Caco-2 (cell line): ENCODE measurements at places on chromosomes 12 and 14.

GRCh38 chr12:6827982-6828780 lies at the start of gene P3H3:
Gene P3H3, plus strand, starts transcription at chr12:6828407. Its CDS starts 34 bp downstream, at chr12:6828441.
- peaks cover 18% of the 10 kb centered on the region for H3K4me1 ChIP-seq
- H3K27ac ChIP-seq: peak within 1 kb of the TSS; percentile 95
- DNase-seq: peak; percentile 63
- H3K36me3 ChIP-seq: no peaks in the 10 kb centered on the region; the same call in 1 of the 2 replicates

DNA sequence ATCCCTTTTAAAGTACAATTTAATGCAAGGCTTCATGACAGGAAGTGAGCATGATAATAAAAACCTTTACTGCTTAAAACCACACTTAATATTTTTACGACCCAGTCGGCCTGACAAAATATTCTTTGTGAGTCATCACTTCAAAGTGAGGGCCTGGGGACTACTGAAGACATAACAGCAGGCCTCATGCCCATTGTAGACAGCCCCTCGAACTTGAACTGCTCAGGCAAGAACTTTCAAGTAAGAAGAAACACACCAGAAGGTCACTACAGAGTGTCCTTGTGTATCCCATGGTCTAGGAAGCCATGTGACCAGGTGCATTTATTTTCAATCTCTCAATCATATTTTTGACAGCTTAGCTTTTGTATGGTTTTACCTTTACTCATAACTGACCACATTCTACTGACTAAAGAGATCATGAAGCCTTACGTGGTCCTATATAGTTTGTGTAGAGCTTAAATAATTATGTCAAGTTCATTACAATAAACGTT lies 61.4 kb upstream of the MANSC4 start:
- no peak overlapping the region for H3K27ac ChIP-seq
- H3K36me3 ChIP-seq: no peaks in the 10 kb centered on the region
- H3K27me3 ChIP-seq: no peaks in the 10 kb centered on the region
- H3K4me1 ChIP-seq: peaks cover 35% of the 10 kb centered on the region

DNA sequence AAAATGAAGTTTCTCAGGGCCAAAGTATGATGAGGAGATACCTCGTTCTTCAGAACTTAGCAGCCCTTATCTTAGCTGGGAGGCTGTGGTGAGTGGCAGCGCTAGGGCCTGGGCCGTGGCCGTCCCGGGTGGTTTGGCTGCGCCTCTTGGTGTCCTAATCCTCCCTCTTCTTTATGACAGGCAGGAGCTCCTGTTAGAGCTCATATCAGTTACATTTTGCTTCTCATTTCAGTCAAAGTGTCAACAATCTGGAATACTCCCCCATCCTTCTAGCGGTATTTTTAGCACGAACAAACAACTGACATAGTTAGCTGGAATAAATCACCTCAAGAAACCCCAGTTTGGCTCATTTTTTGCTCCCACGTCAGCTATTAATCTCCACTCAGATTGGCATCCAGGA lies 188.8 kb downstream of the TTC7B start:
- no peak overlapping the region for H3K27ac ChIP-seq
- H3K27me3 ChIP-seq: no peaks in the 10 kb centered on the region
- H3K4me1 ChIP-seq: peaks cover 5% of the 10 kb centered on the region; the same call in 1 of the 2 replicates

DNA sequence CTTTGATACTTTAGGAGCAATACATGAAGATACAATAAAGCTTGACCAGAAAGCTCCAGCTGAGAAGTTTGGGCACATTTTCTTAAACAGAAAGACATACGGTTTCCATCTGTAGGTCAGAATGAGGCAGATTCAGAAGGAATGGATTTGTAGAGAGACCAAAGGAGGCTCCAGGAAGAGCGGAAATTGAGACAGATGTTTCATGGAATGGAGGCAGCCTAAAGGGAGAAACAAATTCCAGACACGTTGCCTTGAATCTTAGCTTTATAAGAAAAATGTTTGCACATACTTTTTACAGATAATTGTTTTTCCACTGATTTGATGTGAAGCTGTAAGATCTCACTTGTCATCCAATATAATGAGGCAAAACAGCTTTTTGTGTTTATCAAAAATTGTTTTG lies 24.8 kb downstream of the EPYC start:
- no peak for DNase-seq
- no peaks in the 10 kb centered on the region for H3K27me3 ChIP-seq
- no peaks in the 10 kb centered on the region for H3K4me1 ChIP-seq
- H3K4me3 ChIP-seq: no peak overlapping the region

- DNase-seq: no peak
- no peak overlapping the region for H3K4me3 ChIP-seq
- no peak overlapping the region for H3K27ac ChIP-seq
- H3K27me3 ChIP-seq: no peaks in the 10 kb centered on the region
- H3K36me3 ChIP-seq: no peaks in the 10 kb centered on the region
Observed at GRCh38 chr12:47576289-47576945, 129.4 kb downstream of the RPAP3 start.

DNA sequence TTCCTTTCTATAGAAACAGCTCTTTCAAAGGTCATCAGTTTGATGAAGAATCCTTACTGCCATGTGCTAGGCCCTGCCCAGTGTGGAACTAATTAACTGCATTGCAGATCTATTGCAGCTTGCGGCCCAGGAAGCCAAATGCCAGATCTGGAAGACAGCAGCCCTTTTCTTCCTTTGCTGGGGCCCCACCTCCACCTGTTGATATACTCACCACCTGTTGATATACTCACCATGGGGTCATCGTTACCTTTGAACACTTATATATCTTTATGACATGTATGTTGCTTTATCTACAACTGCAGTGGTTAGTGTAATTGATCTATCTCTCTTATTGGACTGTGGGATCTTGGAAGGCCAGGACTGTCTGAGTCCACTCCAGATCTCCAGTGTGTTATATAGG lies 292.5 kb downstream of the ATP23 start:
- H3K27me3 ChIP-seq: no peaks in the 10 kb centered on the region
- no peak overlapping the region for H3K4me3 ChIP-seq
- no peaks in the 10 kb centered on the region for H3K36me3 ChIP-seq

DNA sequence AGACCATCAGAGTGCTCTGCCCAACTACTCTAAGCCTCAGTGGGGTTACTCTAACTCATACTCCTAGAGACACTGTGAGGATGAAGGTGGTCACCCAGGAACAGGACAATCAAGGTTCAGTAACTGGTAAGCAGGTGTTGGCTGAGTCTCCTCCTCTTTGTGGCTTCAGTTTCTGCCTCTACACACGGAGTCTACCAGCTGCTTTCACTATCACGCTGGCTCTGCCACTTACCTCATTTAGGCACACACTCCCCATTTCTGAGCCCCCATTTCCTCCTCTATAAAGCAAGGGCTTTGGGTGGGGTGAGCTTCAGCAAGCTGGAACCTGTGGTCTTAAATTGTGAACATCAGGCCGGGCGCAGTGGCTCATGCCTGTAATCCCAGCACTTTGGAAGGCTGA lies 7.3 kb upstream of the TCHP start:
- DNase-seq: no peak
- H3K4me1 ChIP-seq: no peaks in the 10 kb centered on the region
- no peak overlapping the region for H3K4me3 ChIP-seq
- H3K36me3 ChIP-seq: no peaks in the 10 kb centered on the region
- no peak overlapping the region for H3K27ac ChIP-seq

DNA sequence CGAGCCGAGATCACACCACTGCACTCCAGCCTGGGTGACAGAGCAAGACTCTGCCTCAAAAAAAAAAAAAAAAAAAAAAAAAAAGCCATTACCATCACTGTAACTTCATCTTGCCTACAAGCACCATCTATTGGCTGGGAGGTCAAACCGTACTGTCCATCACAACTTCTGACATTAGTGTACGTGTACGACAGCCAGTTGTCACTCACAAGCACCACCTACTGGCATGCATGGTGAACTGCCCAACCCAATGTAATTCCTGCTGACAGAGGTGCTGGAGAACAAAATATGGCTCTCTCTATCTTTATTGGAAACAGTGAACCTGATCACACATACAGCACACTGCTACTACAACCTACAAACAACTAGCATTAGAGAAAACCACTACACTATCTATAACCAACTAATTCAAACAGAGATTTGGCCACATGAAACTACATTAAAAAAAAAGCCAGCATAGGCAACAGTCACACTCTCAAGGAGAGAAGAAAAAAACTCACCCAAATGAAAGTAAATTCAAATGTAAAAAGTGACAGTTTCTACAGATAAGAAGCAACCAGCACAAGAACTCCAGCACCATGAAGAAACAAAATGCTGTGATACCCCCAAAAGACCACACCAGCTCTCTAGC lies 82.3 kb downstream of the PUS7L start:
- H3K27me3 ChIP-seq: no peaks in the 10 kb centered on the region
- H3K27ac ChIP-seq: peak overlapping the region; percentile 82
- H3K4me1 ChIP-seq: peaks cover 20% of the 10 kb centered on the region
- H3K4me3 ChIP-seq: no peak overlapping the region
